ENCODE measurements at places on chromosomes 1 and 21.

DNA sequence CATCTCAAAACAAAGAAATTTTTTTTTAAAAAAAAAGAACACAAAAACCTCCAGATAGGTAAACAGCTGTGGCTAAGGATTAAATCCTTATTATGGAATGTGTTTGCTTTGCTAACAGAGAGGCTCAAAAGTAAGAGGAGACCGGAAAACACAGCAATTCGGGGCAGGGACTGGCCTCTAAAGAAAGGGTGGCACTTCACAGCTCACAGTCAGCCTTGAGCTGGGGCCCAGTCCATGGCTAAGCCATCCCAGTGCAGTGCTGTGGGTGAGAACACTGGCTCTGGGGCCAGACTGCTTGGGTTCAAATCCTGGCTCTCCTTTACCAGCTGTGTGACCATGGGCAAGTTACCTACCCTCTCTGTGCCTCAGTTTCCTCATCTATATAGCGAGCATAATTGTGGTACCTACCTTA lies 28.2 kb downstream of the KIF17 start:
- no peak for DNase-seq

DNA sequence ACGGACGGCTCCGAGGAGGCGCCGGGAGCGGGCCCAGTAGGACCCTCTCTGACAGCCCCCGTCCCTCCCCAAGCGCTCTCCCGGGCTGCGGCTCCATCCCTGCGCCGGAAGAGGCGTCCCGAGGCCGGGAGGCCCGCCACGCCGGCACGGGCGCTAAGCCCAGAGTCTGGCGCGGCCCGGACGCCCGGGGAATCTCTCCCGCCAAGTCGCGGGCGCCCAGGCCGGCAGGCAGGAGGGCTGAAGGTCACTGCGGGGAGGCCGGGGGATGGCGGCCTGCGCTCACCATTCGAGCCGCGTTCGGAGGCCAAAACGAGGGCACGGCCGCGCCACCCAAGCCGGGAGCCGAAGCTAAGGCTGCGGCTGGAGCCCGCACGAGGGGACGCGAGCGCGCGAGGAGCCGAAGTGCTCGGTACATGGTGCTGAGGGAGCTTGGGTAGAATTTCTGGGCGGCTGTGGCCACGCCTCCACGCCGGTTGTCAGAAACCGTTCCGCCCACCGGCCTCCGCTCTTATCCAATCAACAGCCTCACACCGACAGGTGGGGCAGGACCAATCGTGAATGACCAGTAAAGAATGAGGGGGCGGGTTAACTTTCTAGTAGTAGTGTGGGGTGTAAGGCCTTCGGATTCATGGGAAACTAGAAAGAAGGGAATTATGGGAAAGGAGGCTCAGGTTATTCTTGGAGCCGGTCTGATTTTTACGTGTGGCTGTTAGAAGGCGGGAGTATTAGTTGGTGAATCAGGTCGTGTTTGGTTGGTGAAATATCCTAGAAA lies at the start of gene FH:
Gene FH (minus strand): TSS at position 448 of the 772 bp plus-strand sequence. CDS start 33 bp downstream, at position 415.
- DNase-seq, result peak; percentile 93

DNA sequence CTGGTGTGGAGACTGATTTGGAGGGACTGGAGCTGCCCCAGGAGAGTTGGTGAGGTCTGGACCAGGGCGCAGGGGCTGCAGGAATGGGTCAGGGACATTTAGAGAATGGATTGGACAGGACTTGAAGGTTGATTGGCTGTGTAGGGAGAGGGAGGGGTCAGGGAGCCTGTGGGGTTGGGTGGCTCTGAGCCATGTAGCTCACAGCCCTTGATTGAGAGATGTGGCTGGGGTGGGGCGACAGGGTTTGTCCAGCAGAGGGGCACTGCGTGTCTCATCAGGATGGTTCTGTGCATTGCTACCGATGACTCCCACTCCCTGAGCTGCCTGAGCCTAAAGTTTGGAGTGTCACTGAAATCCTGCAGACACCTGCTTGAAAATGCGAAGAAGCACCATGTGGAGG lies 12.1 kb downstream of the AZIN2 start:
- no peak for DNase-seq

DNA sequence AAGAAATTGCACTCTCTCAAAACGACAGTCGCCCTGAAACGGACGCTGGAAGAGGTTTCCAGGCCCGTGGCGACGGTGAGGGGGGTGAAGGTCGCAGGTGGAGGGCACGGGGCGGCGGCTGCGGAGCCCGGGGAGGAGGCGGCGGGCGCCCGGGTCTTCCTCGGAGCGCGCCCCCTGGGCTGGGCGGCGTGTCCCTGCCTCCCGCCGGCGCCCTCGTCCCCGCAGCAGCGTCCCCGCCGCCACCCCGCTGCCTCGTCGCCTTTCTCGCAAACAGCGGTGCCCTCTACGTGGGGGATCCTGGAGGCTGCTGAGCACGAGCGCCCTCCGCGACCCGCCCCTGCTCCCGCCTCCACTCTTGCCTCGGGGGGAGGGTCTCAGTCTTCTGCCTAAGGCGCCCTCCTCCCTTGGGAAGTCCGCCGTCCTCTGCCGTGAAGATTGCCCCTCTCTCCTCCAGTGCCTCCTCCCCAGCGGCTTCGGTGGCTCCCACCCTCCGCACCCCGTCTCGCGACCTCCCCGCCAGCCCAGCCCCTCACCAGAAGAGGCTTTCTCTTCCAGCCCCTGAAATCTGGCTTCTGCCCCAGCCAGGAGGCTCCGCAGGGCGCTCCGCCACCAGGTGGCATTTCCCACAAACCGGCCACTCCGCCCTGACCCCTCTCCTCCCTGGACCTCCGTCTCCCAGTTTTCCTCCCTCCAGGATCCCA lies 227.4 kb downstream of the SDCCAG8 start:
- no peak for DNase-seq
